ENCODE measurements at places on chromosomes 1 and 21. TPM values are rescaled to one million over a fixed set of nuclear protein-coding genes. Genes with fewer than 3 reads are reported as not detected.

DNA sequence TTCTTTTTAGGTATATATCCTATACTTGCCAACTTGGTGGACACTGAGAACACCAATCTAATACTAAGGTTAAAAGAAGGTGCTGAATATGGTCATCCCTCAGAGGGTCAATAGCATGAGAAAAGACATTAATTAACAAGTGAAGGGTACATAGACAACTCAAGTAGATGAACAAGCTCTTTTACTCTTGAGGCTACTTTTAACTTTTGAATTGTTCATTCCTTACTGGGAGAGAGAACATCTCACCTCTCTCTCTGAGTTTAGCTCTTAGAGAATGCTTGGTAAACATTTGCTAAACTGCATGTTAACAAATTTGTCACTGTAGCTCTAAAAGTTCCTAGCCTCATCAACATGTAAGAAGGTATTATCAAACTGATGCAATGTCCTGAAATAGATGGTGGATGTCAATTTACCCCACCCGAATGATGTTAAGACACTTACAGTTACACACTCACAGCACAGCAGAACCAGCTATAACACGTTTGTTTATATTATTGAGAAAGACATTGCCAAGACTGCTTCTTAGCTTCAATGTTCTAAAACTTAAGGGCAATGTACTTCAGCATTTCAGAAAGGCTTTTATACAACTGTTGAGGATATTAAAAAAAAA, 35.9 kb downstream of the HEATR1 start:
- DNase-seq: no peak

DNA sequence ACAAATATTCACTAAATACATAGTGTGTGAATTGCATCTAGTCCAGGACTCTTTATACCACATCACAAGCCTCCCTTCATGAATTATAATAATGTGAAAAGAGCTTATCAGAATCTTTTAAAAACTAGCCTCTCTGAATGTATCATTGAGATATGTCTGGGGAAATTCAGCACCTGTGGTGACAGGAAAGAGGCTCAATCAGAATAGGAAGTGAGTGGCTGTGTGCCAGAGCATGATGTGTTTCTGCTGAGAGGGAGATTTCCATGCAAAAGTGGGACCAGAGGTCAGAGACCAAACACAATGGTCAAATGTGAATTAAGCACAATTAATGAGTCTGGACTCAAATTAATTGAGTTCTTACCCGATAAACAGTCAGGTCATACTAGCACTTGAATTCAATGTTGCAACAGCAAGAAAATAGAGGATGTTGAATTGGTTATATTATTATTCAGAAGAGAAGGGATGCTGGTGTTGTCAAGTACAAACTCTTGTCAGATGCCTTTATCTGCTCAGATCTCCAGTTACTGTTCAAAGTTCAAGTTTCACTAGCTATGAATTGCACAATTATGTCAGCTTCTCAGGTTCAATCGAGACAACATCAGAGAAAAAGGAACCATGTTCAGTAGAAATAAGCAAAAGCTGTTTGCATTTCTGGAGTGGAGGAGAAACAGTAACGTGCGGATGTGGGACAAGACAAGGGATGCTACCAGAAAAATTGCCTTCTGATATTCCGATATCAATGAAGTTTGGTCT, 226.2 kb downstream of the ZNF326 start:
- DNase-seq: no peak

CTTNBP2NL gene
- 32.0 TPM for total RNA-seq

- no peak for DNase-seq
These were observed 362.0 kb downstream of the ADGRL2 start for GRCh38 chr1:82162486-82163420.

OR2L13 gene
- not detected for total RNA-seq

- no peak for DNase-seq
These were observed 1.3 kb downstream of the NEK7 start for GRCh38 chr1:198157847-198158725.

GRCh38 chr1:201385299-201385891, 7.9 kb upstream of the TNNT2 start:
- peak; percentile 90 for DNase-seq

- no peak for DNase-seq
These were observed 748 bp upstream of the FAM78B start for GRCh38 chr1:166167572-166167925.

- DNase-seq: no peak
These were observed 22.4 kb downstream of the CAPZB start for GRCh38 chr1:19462781-19463503.

AMPD1 gene
- total RNA-seq: not detected

OLFML2B gene
- 6.5 TPM for total RNA-seq

TBX19 gene
- 1.3 TPM for total RNA-seq

ANGPTL7 gene
- not detected for total RNA-seq

GRCh38 chr1:229407206-229408026, 26.5 kb downstream of the ACTA1 start:
- DNase-seq: peak; percentile 32

VWA5B1 gene
- 1.4 TPM for total RNA-seq

GMEB1 gene
- total RNA-seq: 26.4 TPM

RCSD1 gene
- total RNA-seq: 0.50 TPM

LIN28A gene
- total RNA-seq: 1,150 TPM

DNA sequence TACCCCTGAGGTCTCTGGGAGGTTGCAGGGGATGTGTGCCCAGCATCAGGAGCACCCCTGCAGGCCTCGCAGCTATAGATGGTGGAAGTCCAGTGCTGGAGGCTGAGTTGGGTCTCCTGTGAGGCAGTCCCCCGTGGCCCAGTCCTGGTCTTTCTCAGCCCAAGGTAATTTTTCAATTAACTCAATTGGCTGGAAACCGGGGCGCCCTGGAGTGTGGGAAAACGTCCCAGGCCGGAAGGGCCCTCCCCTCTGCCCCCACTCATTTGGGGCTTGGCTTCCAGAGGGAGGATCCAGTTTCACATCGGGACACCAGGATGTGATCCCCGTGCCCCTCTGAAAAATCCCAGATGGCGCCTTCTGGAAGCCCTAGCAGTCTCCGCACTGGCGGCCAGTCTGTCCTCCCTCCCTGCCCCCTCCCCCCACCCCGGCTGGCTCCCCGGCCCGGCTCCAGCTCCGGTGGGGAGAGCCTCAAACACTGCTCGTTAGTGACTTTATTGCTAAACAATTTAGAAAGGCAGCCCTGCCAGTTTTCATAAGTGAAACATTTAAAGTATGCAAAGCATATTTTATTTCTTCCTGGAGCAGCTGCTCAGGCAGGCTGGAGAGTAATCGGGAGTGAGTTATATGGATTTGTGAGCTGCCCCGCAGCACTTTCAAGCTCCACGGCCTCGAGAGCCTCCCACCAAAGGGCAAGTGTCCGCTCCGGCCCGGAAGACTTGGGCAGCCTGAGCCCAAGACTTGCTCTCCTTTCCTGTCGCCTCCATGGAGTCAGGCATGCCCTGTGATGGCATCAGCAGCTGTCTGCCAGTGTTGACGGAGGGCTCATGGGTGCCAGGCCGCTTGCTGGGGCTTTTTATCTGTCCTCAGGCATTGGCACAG, 208.2 kb upstream of the TMEM51 start:
- peak; percentile 57 for DNase-seq

ERICH3 gene
- total RNA-seq: 0.07 TPM

DNA sequence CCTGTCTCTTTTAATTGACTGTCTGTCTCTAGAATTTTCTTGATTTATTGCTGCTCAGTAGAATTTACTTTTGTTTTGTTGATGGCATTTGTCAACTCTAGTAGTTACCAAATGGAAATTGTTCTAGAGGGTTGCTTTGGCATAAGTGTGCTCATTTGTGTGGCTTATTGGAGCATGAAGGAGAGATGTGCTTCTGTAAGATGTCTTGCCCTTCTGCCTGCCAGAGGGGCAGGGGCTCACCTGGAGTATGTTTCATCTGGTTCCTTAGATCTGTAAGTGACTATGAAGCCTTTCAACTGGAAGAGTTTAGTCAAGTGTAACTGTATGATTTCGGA, 345.5 kb downstream of the DISC1 start:
- DNase-seq: no peak

DNA sequence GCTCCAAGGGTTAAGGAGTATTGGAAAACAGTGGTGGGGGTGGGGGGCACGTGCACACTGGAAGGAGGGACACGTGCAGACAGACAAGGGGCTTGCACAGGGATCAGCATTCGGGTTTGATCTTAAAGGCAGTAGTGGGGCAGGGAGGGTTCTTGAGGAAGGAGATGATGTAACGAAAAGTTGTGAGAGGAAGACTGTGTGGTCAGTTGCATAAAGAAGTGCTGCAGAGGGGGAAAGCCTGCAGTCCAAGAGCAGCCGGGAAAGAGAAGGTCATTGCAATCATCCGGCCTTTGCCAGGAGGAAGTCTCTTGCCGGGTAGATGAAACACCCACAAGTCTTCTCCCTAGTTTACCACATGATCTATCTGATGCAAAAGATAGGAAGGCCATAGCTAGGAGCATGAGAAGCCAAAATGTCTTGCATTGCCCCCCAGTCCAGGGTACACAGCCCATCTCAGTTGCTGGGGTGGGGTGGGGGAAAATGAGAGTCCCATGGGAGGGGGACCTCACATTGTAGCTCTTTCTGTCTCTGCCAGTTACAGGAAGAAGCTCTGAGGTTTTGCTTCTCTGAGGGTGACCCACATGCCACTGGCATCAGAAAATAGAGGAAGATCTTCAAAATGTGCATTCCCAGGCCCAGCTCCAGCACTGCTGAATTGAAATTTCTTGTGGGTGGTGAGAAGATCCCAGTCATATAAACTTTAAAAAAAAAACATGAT, 202.5 kb upstream of the RAB4A start:
- no peak for DNase-seq

DNA sequence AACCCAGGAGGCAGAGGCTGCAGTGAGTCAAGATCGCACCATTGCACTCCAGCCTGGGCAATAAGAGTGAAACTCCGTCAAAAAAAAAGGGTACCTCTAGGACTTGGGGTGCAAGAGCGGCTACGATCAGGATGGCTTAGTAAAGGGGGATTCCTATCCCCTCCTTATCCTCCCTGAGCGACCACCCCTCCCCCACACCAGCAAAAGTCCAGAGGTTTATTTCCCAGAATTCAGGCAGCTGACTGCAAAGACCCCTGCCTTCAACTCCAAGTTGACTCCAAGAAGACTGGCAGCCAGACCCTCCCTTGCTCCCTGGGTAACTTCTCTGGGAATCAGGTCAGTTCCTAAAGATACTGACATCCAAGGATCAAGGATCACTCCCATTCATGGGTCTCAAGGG, 12.4 kb upstream of the PRDM16 start:
- no peak for DNase-seq

Data from WTC11 (cell line).